ENCODE measurements at places on chromosomes 16 and 17.

GRCh38 chr16:77663711-77664110 is 58.6 kb upstream of the NUDT7 start:
- DNase-seq, result no peak

DNA sequence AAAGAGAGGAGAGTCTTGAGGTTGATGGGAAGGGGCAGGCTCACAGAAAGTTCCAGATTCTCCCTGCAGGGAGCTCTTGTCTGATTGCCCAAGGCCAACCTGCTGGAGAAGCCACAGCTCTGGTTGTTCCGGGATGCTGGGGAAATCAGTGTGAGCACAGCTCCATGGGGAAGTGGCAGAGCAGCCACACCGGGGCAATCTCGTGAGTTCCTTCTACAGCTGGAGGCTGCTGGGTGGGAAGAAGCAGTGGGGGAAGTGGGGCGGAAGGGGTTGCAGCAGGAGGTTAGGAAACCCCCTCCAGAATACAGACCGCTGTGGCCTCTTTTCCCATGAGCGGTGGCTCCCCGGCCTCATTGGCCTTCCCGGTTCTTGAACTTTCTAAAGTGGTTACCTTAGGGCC is 34.0 kb downstream of the KIAA0513 start:
- DNase-seq, result no peak

DNA sequence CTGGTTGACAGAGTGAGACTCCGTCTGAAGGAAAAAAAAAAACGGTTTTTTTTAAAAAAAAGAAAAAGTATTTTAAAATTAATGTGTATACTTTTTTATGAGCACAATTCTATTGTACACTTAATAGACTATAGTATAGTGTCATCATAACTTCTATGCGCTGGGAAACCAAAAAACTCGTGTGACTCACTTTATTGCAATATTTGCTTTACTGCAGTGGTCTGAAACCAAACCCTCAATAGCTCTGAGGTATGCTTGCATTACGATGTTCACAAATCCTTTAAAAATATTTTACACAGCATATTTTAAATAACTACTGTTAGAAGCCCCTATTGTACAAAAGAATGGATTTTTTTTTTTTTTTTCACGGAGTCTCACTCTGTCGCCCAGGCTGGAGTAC is 12.4 kb upstream of the MAP2K6 start:
- DNase-seq, result no peak

DNA sequence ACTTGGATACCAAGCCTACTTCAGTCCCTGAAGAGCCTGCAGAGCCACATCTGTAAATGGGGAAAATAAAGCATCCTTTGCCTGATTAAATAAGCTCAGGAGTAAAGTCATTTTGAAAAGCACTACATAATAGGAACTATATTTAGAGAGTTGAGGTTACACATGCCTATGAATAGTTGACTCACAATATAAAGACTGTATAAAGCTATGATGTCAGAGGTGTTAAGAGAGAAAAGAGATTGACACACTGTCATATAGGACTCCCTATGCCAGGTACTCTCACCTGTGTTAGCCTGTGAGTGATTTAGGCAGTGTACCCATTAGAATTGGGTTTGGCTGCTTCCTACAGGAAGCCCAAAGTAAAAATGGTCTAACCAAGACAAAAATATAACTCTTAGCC is 87.7 kb upstream of the CRHR1 start:
- no peak for DNase-seq

DNA sequence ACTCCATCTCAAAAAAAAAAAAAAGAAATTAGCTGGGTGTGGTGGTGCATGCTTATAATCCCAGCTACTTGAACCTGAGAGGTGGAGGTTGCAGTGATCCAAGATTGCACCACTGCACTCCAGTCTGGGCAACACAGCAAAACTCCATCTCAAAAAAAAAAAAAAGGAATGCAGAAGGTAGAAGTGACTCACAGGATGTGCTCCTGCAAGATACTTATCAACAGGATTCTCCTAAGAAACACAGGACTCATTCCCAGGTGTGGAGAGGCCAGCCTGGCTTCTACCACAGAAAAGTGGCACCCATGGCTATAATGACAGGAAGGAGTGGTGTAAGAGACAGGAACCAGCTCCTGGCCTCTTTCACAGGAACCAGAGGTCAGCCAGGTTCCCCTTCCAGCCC is 13.8 kb downstream of the ELMO3 start:
- DNase-seq, result no peak

- DNase-seq, result no peak
These were observed 73.7 kb upstream of the MED9 start for GRCh38 chr17:17403065-17403464.

GRCh38 chr17:71464751-71465150 is 656.1 kb upstream of the SOX9 start:
- no peak for DNase-seq

DNA sequence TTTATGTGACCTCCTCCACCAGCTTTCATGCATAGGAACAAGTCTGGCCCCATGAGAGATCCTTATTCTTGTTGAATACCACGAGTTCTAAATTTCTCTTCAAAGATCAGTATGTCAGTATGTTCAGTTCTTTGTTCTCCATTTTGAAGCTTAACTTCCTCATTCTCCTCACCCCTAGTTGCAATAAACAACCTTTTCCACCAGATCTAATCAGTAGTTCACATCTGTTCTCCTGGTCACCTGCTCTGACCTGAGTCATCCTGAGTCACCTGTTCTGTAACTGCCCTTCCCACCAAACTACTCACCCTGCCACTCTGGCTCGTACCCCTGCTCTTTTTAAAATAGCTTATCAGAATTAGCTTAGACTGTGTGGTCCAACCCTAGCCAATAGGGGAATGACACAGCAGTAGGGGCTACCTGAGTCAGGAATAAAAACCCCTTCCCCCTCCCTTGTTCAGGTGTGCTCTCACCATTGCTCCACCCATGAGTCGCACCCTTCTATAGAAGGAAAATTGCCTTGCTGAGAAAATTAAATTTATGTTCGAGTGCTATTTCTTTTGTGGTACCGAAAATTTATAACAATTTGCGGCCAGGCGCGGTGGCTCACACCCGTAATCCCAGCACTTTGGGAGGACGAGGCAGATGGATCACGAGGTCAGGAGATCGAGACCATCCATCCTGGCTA is 94.6 kb downstream of the EMP2 start:
- no peak for DNase-seq

- no peak for DNase-seq
These were observed 1002.3 kb downstream of the KCNJ18 start for GRCh38 chr17:22694362-22695227.

GRCh38 chr16:69858191-69859104 is 92.7 kb upstream of the CLEC18A start:
- DNase-seq, result no peak

- no peak for DNase-seq
These were observed 38.4 kb downstream of the ABAT start for GRCh38 chr16:8712589-8713361.

Data from activated CD4-positive, CD25-positive, alpha-beta regulatory T cell treated with anti-CD3 and anti-CD28 coated beads, Interleukin-2, amount 50 U/mL, for 72 hours (primary cell).